ENCODE measurements at places on chromosomes 7 and 10.

GRCh38 chr10:118459642-118460193 lies 117.6 kb upstream of the FAM204A start:
- DNase-seq = peak; percentile 16

DNA sequence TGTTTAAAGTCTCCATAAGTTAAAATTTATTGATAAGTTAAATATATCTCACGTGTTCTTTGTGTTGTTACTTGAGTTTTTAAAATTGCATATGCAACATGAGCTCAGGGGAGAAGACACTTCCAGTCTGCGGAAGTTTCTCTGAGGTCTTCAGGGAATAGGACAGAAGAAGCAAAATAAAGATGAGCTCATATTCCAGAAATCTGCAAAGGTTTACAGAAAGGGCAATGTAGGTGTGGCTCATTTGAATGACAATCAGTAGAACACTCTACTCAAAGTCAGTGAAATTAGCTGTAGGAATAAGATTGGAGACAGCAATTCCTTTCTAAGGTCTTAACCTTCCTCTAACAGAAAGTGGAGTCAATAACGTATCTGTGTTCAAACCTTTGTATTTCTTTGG lies 53.7 kb downstream of the CACNA2D1 start:
- no peak for DNase-seq

GRCh38 chr10:131663351-131663750 lies 237.5 kb upstream of the PPP2R2D start:
- no peak for DNase-seq

- DNase-seq = no peak
Observed at GRCh38 chr10:83673316-83673715, 466.0 kb upstream of the GHITM start.

- DNase-seq = no peak
Observed at GRCh38 chr10:115762029-115762428, 511.0 kb downstream of the GFRA1 start.

GRCh38 chr10:75110006-75110632 lies 1.3 kb upstream of the SAMD8 start:
- DNase-seq = no peak

GRCh38 chr7:98097042-98097645 lies 9.5 kb upstream of the LMTK2 start:
- no peak for DNase-seq

DNA sequence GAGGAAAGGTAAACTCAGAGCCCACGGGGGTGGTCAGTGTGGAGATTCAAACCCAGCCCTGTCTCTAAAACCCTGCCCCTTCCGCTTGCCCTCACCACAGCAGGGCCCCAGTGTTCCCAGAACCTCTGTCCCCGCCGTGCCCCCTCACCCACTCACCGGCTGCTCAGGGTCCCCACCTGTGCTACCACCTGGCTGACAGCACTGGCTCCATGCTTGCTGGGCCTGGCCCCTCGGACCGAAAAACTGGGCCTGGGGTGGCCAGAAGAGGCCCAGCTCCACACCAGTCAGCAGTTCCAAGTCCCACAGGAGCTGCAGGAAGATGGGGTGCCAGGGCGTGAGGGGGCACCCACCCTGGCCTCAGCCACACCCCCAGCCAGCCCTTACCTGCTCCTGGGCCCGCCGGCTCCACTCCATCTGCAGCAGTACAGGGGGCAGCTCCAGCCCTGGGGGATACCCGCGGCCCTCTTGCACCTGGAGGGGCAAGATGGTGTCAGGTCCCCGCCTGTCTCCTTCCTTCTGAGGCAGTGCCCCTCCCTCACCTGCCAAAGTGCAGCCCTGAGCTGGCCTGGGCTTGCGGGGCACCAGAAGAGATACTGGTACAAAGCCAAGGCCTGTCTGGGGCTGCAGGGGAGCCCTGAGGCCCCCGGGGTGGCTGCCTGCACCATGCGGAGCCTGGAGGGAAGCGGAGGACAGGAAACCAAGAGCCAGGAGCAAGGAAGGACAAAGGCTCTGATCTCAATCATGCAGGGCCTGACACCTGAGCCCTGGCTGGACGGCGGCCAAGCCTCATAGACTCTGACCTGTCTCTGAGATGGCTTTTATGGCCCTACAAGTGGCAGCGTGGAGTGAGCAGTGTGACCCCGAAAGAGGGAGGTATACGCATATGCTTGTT lies 11.7 kb downstream of the ATP6V1F start:
- DNase-seq = no peak

DNA sequence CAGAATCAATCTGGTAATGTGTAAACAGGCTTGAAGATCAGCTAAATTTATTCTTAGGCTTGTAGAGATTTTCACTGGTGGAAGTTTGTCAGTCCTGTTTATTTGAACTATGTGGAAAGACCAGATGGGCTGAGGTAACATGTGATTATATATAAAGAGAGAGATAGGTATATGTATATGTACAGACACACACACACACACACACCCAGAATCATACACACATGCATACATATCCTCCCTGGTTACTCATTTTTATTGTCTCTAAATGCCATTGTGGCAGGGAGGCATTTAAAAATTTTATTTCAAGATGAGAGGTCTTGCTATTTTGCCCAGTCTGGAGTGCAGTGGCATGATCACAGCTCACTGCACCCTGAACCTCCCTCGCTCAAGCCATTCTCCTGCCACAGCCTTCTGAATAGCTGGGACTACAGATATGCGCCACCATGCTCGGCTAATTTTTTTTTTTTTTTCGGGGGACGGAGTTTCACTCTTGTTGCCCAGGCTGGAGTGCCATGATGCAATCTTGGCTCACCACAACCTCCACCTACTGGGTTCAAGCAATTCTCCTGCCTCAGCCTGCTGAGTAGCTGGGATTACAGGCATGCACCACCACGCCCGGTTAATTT lies 78.1 kb upstream of the CYTH3 start:
- no peak for DNase-seq

- no peak for DNase-seq
Observed at GRCh38 chr10:98921316-98921715, 314.3 kb downstream of the HPSE2 start.

- DNase-seq = no peak
Observed at GRCh38 chr7:134435161-134435920, 23.6 kb downstream of the AKR1B1 start.

DNA sequence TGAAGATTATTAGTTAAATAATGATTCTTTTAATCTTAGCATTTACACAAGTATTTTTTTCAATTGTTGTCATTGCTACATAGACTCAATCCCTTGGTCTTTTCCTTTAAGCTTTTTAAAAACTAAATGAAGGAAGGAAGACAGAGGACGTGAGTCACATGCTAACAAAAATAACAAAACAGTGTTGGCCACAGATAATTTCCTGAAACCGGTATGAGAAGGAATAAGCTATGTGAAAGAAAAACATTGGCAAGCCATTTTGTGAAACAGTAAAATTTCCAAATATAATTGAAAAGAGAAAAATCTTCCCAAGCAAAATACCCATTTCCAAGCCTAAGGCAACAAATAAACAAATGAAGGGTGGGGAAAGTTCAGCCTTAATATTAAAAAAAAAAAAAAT lies 223.0 kb downstream of the AHR start:
- DNase-seq = no peak

GRCh38 chr10:35912615-35913569 lies 270.8 kb upstream of the FZD8 start:
- no peak for DNase-seq

DNA sequence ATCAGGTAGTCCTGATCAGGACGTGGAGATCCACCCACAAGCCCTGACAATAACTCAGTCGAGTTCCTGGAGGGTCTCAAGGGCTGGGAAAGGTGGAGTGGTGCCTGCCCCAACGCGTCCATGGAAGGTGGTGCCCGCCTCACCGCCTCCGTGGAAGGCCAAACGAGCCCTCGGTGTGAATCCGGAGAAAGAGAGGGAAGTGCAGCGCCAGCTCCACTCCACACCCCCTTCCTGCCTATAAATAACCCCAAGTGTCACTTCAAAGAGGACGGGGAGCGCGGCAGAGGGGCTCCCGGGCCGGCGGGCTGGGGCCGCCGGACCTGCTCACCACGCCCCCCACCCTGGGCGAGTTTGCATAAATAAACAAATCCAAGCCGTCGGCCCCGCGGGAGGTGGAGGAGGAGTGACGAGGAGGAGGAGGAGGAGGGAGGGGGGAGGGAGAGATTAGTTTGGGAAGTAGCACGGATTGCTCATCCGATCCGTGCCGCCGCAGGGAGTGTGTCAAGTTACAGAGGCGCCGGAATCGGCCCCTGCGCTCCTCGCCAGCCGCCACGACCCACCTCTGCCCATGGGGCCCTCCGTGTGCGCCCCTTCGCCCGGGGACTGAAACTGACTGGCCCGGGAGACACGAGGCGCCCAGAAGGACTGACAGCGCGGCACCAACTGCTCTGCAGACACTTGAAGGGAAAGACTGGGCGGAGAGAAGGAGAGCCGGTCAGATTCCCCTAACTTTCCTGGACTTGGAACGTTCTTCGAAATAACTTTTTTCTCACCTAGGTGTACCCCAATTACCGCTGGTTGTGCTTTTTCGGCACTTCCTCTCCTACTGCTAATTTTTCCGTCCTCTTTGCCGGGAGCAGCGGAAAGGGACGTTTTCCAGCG lies at the start of gene COL13A1:
COL13A1 (plus strand) TSS at position 473 of the 882 bp plus-strand sequence. CDS start 518 bp downstream, outside the sequence.
- DNase-seq = no peak

DNA sequence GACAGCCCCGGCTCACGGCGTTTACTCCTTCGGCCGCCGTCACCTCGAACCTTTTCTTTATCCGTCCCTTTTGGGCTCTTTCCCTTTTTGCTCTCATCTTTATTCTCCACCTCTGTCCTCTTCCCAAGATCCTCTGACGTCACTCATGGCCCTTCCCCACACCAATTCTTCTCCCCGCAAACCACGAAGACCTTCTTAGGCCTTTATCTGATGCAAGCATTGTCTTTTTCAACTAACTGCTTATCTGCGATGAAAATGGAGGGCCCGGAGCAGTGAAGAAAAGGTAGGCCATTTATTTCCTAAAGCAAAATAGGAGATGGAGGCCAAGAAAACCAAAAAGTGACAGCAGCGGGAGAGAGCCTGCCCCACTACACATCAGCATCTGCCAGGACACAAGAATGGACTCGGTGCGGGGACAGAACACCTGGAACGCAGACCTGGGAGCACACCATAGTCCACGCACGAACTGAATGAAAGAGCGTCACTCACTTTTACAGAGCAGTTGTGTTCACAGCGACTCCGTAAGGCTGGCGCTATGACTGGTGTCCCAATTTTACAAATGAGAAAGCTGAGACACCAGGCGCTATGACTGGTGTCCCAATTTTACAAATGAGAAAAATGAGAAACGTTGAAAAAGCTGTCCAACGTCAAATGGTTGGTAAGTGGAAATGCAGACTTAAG lies 45.3 kb downstream of the ZNF777 start:
- no peak for DNase-seq

DNA sequence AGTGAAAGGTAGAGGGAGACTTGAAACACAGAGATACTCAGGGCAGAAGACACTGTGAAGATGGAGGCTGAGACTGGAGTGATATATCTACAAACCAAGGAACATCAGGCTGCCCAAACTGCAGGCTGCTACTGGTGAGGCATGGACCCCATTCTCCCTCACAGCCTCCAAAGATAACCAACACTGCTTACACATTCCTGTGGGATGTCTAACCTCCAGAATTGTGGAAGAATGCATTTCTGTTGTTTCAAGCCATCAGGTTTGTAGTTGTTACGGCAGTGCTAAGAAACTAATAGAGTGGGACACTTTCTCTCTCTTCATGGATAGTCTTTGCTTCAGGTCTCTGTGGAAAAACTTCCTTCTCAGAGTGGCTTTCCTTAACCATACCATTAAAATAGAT lies 182.6 kb upstream of the TMEM106B start:
- no peak for DNase-seq

GRCh38 chr10:33566001-33566400 lies 231.5 kb upstream of the NRP1 start:
- no peak for DNase-seq

DNA sequence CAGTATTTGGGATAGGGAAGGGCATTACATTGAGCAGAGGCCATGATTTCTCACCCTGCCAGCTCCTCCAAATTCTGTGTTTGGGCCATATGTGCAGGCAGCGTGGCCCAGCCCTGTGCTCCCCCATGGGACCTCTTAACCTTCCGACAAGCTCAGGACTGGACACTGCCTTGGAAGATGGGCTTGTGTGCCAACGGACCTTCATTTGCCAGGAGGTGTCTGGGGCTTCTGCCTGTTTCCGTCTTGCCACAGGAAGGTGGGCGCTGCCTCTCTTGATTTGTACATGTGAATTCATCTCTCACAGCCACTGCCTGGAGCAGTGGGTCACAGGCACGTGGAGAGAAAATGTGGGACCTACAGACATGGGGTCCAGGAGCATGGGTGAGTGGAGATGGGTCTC lies 272.6 kb downstream of the CCSER2 start:
- no peak for DNase-seq

DNA sequence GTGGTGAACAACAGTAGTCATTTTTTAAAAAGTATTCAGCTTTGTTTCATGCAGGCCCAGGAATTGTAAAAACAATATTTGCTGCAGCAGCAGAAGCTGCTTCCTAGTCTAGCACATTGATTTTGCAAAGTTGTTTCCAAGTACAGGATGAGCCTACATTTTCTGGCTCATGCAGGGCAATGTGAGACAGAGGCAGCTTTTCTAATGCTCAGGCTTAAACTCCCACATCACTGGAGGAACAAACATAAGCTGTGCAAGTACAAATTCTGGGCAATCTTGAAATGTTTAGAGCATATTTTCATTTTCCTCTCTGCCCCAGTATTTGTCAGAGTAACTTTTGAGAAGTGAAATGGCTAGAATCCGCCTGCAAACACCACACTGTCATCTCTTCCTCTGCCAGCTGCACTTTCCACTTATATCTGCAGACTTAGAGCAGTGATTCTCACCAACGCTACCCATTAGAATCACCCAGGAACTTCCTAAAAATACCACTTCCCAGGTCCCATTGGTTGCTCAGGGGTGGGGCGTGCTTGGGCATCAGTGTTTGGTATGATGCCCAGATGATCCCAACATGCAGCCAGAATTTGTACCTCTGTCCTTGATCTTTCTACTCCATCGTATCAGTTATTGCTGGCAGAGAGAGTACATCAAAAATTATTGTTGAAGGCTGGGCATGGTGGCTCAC lies 304.1 kb upstream of the LRGUK start:
- no peak for DNase-seq

DNA sequence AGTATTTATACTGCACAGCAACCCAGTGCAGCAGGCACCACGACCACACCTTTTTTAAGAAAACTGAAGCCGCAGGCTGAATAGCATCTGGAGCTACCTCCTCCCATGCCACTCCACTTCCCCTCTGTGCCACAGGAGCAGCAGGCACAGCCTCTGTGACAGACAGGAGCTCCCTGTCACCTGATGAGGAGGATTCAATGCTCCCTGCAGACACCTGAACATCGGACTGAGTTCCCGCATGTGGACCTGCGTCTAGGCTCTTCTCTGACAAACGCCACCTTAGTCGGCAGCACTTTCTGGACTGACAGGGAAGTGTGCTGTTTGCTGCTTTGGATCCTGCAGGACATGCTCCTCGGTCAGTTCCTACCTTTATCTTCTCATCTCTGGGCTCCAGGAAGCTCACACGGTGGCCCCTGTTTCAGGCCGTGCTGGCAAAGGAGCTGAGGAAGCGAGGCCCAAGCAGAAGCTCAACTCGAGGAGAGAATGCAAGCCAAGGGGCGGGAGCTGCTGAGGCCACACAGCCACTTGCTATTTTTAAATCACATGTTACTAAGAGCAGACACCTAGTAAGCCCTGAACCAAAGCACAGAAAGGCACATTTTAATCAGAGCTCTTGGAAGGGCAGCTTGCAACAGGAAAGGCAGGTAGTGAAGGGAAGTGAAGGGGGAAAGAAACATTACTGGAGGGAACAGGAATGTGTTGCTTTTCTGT lies 56.6 kb downstream of the VOPP1 start:
- no peak for DNase-seq

Data from stimulated activated CD8-positive, alpha-beta memory T cell treated with anti-CD3 and anti-CD28 coated beads, Interleukin-4, amount 100 ng/mL, for 1 hour (primary cell).